Dermis microvascular lymphatic vessel endothelial cell (primary cell): ENCODE measurements at places on chromosomes 5 and 9. TPM values are rescaled to one million over a fixed set of nuclear protein-coding genes. Genes with fewer than 3 reads are reported as not detected.

The ACOT12 gene
- not detected in 2 replicates for total RNA-seq

The FAM151B gene
- 1.9 and 2.3 TPM in 2 replicates for total RNA-seq

The STC2 gene
- total RNA-seq, result 11.4 and 12.1 TPM in 2 replicates

The CDKN2A gene
- 4.2 and 6.3 TPM in 2 replicates for total RNA-seq

The PFN3 gene
- total RNA-seq, result not detected in 2 replicates

The GMCL2 gene
- not detected in 2 replicates for total RNA-seq

The SPINK7 gene
- not detected in 2 replicates for total RNA-seq

The CDH12 gene
- total RNA-seq, result not detected in 2 replicates

The SLCO4C1 gene
- total RNA-seq, result not detected in 2 replicates

The LOX gene
- 52.9 and 75.7 TPM in 2 replicates for total RNA-seq

The FGF1 gene
- total RNA-seq, result 0.13 TPM in 2 replicates

The GRPEL2 gene
- 44.0 and 103 TPM in 2 replicates for total RNA-seq

The PHF24 gene
- under 0.01 TPM in 1 of 2 replicates, not detected in the other for total RNA-seq

The RASEF gene
- total RNA-seq, result under 0.01 TPM in 2 replicates

The ALDH1A1 gene
- total RNA-seq, result 738 and 2,886 TPM in 2 replicates

The PDCD1LG2 gene
- 0.51 and 0.77 TPM in 2 replicates for total RNA-seq

The SELENOP gene
- total RNA-seq, result 163 and 604 TPM in 2 replicates

The NR2F1 gene
- 41.5 and 102 TPM in 2 replicates for total RNA-seq

The AGXT2 gene
- total RNA-seq, result not detected in 2 replicates

The ROPN1L gene
- total RNA-seq, result 1.6 and 2.2 TPM in 2 replicates

The PCDHGB1 gene
- 0.39 and 1.1 TPM in 2 replicates for total RNA-seq

The TSLP gene
- total RNA-seq, result under 0.01 TPM in 2 replicates

The FGD3 gene
- total RNA-seq, result not detected in 2 replicates

The INSL4 gene
- not detected in 2 replicates for total RNA-seq

The EEIG1 gene
- 15.0 and 60.1 TPM in 2 replicates for total RNA-seq

The PCDHGA12 gene
- total RNA-seq, result 3.5 and 3.9 TPM in 2 replicates

The LRRC19 gene
- total RNA-seq, result not detected in 2 replicates

The NMUR2 gene
- not detected in 2 replicates for total RNA-seq

The PCDHGC3 gene
- 12.3 and 15.6 TPM in 2 replicates for total RNA-seq

The PGM5 gene
- total RNA-seq, result 48.9 and 219 TPM in 2 replicates

The PCDHA9 gene
- total RNA-seq, result under 0.01 TPM in 2 replicates

The OBP2B gene
- not detected in 2 replicates for total RNA-seq
